RWPE1 (cell line): ENCODE measurements at places on chromosomes 4 and X.

- DNase-seq = peak; percentile 31
These were observed 112.7 kb upstream of the DUSP21 start for GRCh38 chrX:44731160-44731559.

GRCh38 chr4:42732776-42733175 is 75.9 kb upstream of the ATP8A1 start:
- DNase-seq = no peak

DNA sequence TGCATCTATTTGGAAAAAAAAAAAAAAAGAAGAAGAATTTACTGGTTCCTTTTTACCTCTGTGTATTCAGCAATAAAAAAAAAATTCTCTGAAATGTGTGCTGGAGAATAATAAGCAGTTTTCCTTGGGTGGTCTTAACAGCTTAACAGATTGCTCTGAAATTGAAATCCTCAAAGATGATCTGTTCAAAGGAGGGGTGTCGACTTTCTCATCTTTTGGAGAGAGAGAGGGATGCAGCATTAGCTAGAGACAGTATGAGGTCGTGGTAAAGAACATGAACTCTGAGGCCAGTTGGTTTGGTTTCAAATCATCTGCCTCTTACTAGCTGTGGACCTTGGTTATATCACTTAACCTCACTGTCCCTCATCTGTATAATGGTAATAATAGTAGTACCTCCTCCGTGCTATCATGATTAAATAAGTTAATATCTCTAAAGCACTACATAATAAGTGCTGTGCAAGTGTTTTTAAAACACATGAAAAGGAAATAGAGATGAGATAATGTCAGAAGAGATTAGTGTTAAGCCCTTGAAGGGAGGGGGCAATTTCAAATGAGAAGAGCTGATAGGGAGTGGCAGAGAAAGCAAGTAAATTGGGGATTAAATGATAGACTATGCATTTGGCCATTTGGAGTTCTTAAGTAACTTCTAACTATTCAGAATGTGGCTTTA is 109.9 kb upstream of the LIMCH1 start:
- DNase-seq = no peak

DNA sequence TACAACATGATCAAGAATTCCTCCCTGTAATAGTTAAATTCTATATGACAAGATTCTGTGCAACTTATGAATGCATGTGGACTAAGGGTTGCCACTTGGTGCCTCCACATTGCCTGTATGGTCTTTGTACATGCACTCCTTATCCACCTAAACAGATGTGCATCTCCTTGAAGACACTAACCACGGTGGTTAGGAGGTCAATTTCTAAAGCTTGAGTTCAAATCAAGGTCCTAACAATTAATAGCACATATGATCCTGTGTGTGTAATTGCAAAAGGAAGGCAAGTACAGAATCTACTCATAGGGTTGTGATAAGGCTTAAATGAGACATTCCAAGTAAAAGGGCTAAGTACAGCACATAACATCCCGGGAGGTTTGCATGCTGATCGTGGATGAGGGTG is 1.5 kb upstream of the IL21 start:
- DNase-seq = no peak

- DNase-seq = no peak
These were observed 223.0 kb upstream of the GALNT7 start for GRCh38 chr4:172945611-172946010.

DNA sequence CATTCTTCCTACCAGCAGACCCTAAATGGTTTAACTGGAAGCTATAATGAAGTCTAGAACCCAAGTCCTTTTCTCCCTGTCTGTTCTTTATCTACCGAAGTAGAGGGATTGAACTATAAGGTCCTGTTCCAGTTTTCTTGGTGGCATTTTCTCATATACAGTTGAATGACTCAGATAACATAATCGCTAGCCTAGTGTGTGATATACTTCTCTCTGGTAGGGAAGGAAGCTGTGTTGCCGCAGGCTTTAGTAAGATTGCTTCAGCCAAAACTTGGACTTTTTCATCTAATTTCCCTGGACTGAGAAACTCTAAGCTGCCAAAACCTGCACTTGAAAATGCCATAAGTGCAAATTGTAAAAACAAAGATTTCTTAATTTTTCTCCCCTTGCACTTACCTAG is 123.4 kb downstream of the NWD2 start:
- DNase-seq = no peak

- DNase-seq = no peak
These were observed 26.7 kb upstream of the ING2 start for GRCh38 chr4:183478123-183478522.

GRCh38 chrX:34559325-34559724 is 97.8 kb downstream of the TMEM47 start:
- peak; percentile 1 for DNase-seq

DNA sequence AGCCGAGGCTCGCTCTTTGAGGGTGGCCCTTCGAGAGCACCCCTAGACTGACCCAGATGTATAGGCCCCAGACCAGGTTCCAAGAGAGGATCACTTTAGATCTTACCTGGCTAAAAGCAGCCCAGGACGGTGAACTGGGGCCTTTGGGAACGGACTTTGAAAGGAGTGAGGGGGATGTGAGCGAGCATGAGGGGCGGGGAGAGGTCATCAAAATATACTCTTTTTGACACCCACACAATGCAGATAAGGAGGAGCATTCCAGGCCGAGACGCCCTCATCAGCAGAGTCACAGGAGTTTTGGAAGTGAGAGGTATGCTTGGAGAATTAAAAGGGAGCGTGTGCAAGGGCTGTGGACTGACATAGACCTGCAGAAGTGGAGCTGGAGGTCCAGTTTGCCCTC is 528 bp downstream of the NSDHL start:
- no peak for DNase-seq

GRCh38 chrX:16357902-16358301 is 190.6 kb downstream of the MAGEB17 start:
- DNase-seq = no peak

DNA sequence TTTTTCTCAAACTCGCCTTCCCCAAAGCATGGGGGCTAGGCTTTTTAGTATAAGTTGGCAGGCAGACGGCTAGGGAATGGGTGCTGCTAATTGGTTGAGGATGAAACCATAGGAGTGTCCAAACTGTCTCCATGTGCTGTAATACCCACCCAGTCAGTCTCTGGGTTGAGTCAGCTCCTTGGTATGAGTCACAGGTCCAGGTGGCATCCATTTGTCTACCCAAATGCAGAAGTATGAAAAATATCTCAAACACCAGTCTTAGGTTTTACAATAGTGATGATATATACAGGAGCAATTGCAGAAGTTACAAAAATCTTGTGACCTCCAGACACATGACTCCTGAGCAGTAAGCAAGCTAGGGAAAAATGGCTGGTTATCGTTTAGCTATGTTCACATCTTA is 27.4 kb upstream of the CCSER1 start:
- DNase-seq = peak; percentile 29

DNA sequence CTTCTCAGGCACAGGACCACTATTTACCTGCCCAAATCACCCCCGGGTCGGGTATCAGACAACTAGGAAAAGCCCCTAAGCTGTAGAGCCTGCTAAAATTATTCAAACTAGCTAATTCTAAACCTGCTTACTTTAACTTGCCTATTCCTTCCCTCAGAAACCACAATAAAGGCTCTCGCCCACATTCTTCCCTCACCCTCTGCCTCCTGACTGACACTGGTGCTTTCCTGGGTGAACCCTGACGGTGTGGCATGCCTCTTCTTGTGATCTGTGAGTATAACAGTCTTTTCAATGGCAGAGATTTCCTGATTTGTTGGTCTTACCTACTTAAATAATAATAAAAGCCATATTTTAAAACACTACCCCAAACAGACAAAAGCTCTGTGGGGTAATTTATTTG is 242.1 kb upstream of the ZCCHC13 start:
- DNase-seq = no peak

DNA sequence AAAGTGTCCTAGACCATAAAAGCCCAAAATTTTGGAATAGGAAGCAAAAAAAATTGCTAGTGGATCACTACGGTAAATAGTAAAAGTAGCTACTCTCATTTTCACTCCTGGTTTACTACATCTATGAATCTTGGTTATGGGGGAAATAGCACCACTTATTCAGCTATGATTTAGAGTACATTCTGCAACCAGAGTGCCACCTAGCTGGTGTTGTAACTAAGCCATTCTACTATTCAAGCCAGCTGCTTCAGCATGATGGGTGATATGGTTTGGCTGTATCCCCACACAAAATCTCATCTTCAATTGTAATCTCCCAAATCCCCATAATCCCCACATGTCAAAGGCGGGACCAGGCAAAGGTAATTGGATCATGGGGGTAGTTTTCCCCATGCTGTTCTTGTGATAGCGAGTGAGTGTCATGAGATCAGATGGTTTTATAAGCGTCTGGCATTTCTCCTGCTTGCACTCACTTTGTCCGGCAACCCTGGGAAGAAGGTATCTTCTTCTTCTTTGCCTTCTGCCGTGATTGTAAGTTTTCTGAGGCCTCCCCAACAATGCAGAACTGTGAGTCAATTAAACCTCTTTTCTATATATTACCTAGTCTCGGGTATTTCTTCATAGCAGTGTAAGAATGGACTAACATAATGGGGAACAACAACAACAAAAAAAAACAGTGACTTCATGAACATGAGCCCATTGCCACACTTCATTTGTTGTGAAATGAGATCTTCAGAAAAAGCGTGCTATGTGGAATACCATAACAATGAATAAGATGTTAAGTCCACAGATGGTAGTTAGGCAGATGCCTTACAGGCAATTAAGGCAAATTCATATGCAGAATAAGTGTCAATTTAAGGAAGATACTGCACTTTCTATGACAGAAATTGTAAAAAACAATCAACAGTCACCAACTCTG is 280.1 kb downstream of the PABPC4L start:
- no peak for DNase-seq

DNA sequence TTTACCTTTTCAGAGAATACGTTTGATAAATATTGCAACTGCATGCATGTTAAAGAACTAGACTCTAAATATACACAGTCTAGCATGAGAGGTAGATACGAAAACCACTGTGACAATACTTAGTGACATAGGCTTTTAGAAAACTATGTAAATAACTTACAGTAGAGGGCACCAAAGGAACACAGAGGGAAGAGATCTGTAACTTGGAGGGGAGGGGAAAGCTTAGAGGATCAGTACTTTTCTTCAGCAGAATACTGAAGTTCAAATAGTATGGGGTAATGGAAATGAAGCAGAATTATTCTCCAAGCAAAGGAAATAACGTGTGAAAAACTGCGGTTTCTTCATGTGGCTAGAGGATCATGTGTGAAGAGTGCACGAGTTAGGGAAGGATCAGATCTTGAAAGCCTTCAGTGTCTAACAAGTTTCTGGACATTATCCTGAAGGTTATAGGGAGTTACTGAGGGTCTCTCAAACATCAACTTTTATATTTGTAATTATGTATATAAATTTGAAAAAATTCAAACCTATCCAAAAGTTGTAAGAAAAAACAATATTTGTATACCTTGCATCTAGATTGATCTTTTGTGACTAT is 264.3 kb downstream of the NPFFR2 start:
- DNase-seq = peak; percentile 31

DNA sequence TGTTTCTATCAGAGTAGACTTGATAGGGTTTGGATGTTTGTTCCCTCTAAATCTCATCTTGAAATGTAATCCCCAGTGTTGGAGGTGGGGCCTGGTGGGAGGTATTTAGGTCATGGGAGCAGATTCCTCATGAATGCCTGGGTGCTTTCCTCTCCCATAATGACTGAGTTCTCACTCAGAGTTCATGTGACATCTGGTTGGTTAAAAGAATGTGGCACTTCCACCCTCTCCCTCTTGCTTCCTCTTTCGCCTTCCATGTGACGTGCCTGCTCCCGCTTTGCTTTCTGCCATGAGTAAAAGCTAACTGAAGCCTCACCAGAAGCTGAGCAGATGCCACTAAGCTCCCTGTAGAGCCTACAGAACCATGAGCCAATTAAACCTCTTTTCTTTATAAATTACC is 47.3 kb upstream of the SRPX start:
- no peak for DNase-seq

- DNase-seq = no peak
These were observed 818.9 kb upstream of the LCORL start for GRCh38 chr4:18840481-18840880.

DNA sequence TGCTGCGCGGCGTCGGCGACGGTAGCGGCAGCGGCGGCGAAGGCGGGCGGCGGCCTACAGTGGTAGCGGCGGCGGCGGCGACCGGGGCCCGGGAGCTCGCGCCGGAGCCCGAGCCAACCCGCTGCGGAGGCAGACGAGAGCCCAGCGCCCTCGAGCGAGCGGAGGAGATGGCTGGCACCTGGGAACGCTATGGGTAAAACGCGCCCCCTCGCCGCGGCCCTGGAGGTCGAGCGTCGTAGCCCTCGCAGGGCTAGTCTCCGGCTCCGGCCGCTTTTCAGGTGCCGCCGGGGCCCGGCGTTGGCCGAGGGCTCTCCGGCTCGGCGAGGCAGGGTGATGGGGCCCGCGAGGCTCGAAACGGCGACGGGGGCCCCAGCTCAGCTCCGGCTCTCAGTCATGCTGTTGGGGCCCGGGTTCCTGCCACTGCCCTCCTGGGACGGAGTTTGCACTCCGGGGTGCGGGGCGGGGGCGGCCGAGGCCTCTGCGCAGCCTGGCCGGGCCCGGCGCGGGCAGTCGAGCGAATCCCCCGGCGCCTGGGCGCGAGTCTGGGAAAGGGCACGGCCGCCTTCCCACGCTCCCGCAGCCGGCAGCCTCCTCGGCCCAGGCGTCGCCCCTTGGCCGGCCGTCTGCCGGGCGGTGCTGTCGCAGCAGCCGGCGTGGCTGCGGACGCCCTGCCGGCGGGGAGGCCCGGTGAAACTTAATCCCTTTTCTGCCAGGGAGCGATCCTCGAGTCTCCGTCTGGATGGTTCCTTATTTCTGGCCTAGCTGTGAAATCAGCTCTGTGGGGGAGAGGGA is 768 bp downstream of the MID2 start:
- DNase-seq = peak; percentile 11

GRCh38 chrX:129404670-129405008 is 118.7 kb downstream of the SMARCA1 start:
- no peak for DNase-seq

GRCh38 chr4:82891707-82892466 is 934 bp upstream of the SEC31A start:
- no peak for DNase-seq

DNA sequence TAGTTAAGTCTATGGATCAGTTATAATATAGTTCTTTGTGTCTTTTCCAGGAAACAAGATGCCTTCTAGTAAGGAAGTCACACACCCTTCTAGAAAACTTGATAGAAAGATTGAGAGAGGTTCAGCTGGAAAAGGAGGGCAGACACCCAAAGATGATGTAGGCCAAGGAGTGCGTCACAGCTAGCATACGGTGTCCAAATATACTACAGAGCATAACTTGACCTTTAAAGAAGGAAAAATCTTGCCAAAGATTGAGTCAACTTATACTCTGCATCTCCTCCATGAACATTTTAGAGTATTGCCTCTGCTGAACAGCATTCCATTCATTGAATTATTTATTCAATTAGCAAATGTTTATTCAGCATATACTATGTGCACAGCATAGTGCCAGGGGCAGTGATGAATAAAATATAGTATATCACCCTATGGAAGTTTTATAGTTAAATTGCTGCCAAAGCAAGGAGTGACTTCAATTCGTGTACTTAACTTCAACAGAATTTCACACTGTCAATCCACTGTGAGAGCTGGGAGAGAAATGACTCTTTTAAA is 51.9 kb upstream of the SLC6A14 start:
- DNase-seq = no peak

- DNase-seq = no peak
These were observed 48.0 kb downstream of the USP46 start for GRCh38 chr4:52611030-52611555.

- peak; percentile 9 for DNase-seq
These were observed 41.9 kb downstream of the PCDH19 start for GRCh38 chrX:100368167-100368566.

GRCh38 chr4:8685831-8686230 is 93.3 kb downstream of the CPZ start:
- no peak for DNase-seq
